Substantia nigra (tissue), 51 donors: ENCODE measurements at places on chromosomes 6 and 20.

- no peak for DNase-seq
Measured at GRCh38 chr20:36717657-36718056, 28.2 kb downstream of the NDRG3 start.

- no peak for DNase-seq
Measured at GRCh38 chr6:143619824-143620401, 57.9 kb upstream of the PHACTR2 start.

GRCh38 chr6:120230008-120230407, 880.4 kb upstream of the MAN1A1 start:
- no peak for DNase-seq

GRCh38 chr20:49179368-49180277, 8.5 kb downstream of the STAU1 start:
- DNase-seq = no peak

GRCh38 chr6:145209272-145209671, 526.0 kb downstream of the EPM2A start:
- no peak for DNase-seq

DNA sequence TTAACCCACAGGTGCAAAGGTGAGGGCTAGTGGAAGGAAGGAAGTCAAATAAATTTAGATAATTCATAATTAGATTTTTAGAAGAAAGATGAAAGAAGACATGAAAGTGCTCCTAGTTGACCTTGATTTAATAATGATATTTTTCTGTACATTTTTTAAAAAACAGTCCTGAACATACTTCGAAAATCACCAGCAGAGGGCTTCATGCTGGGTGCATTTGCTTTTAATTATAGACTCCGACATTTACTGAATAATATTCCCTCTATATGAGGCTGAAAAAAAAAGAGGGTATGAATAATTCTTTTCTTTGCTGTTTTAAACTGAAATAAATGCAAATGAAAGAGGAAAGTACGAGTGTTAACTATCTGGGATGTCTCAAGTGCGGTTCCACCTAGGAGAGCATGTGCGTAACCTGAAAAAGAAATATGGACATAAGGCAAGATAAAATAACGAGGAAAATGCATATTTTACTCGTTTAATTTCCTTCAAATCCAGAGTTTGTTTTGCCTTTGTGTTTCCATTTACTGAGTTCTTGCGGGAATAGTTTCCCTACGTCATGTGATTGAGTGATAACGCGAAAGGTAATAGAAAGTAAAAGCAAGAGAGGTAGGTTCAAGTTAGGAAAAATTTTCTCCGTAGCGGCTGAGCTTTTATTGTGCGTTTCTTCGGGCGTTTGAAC, 3.1 kb upstream of the TFAP2B start:
- no peak for DNase-seq

DNA sequence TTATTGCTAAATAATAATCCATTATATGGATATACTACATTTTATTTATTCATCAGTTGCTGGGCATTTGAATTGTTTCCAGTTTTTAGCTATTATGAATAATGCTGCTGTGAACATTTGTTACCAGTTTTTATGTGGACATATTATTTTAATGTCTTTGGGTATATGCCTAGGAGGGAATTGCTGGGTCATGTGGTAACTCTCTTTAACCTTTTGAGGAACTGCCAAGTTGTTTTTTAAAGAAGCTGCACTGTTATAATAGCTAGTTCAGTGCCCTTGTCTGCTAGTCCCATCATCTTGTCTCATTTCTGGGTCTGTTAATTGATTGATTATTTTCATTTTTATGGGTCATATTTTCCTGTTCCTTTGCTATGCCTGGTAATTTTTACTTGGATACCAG, 56.3 kb downstream of the FOXO3 start:
- DNase-seq = no peak

- DNase-seq = no peak
Measured at GRCh38 chr20:14360416-14360815, 23.0 kb upstream of the FLRT3 start.
